Stimulated activated CD8-positive, alpha-beta memory T cell treated with anti-CD3 and anti-CD28 coated beads, Interleukin-12 subunit alpha, Interleukin-12 subunit beta, amount 100 ng/mL, for 4 hours (primary cell): ENCODE measurements at places on chromosomes 16 and 17.
A peak's percentile ranks its signal among the peaks of the same experiment; 100 is the strongest.

DNA sequence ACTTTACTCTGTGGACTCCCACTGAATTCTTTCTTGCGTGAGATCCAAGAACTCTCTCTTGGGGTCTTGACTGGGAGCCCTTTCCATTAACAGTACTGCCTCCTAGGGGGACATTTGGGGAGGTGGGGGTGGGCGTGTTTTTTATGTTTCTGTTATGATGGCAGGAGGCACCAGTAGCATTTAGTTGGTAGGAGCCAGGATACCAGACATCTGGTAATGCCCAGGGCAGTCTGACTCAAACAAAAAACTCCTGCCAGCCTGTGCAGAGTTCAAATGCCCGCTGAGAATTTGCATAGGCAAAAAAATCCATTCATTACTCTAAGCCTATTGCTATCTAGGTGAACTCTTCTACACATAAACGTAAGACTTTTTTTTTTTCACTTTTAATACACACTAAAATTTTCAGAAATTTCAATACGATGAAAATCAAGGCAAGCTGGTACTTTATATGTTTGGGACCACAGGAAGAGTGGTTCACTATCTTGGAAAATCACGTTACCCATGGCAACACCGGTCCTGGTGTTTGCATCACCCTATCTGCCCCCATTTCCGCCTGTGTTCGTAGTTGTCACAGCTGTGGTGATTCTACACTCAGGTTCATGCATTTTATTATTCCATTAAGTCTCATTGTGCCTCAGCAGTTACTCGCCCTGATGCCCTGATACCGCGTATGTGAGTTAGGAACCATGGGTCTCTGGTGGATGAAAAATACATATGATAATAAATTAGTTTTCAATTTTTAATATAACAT lies 121.1 kb upstream of the XYLT1 start:
- no peak for DNase-seq

- DNase-seq = no peak
Observed at GRCh38 chr17:41449008-41449407, 8.2 kb upstream of the KRT38 start.

GRCh38 chr16:4805231-4805630 lies 2.8 kb upstream of the ROGDI start:
- no peak for DNase-seq

DNA sequence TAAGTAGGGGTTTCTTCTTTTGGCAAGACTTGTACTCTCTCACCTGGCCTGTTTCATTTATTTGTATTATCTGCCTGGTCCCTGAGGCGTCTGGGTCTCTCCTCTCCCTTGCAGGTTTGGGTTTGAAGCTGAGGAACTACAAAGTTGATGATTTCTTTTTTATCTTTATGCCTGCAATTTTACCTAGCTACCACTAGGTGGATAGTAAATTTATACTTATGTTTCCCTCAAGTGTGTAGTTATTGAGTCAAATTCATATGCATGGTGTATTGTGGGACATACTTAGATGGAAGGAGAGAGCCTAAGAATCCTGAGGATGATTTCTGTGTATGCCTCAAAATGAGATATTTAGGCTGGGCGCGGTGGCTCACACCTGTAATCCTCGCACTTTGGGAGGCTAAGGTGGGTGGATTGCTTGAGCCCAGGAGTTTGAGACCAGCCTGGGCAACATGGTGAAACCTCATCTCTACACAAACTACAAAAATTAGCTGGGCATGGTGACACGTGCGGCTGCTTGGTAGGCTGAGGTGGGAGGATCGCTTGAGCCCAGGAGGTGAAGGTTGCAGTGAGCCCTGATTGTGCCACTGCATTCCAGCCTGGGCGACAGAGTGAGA lies 13.6 kb downstream of the TMEM98 start:
- no peak for DNase-seq

DNA sequence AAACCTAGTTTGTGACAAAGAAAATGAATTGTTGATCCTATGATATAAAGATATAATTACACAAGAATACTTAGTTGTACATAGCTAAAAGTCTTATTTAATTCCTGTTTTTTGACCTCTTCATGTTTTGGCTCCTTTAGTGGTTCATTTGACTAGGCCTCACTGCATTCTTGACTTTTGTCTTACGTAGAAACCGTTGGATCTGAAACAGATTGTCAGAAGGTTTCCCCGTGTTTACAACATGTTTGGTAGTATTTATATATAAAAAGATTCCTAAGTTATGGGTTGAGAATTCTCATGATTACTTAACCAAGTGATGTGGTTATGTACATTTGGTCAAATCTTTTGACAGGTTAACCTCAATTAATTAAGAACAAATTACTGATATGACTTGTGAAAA lies 162.8 kb downstream of the BCAS3 start:
- DNase-seq = no peak

- DNase-seq = no peak
Observed at GRCh38 chr16:4908854-4909401, 28.0 kb downstream of the PPL start.

DNA sequence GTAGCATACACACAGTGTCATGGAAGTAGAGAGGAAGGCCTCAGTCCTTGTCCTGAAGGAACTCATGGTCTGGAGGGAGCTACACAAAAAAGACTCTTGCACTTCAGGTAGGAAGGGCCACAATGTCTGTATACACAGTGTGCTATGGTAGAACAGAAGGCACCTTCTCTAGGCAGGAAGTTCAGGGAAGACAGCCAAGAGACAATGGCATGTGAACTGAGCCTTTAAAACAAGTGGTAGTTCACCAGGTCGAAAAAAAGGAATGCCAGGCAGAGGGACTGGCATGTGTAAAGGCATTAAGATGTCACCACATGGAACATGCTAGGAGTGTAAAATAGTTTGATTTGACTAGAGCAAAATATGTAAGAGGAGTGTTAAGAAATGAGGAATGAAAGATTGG lies 9.7 kb downstream of the GNAO1 start:
- no peak for DNase-seq

DNA sequence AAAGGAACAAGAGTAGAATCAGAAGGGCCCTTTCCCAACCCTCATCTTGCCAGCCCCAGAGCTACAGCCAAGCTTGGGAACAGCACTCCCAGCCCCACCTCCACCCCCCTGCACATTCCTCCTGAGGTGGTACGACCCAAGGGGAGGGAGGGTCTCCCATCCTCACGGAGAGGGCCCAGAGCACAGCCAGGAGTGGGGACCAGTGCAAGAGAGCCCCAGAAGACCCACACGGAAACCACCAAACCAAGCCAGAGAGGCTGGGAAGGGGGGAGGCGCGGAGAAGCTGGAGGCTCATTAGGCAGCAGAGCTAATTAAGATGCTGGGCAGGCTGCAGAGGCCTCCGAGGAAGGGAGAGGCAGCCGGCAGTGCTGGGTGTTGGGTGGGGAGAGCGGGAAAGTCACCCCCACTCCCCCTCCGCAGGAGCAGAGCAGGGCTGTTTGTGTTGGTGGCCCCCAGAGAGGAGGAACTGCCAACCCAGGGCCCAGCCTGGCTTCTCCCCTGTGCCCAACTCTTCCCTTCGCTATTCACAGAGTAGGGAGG lies 2.4 kb downstream of the CACNB1 start:
- no peak for DNase-seq

GRCh38 chr16:11797957-11798299 lies 870 bp upstream of the ZC3H7A start:
- DNase-seq = no peak

DNA sequence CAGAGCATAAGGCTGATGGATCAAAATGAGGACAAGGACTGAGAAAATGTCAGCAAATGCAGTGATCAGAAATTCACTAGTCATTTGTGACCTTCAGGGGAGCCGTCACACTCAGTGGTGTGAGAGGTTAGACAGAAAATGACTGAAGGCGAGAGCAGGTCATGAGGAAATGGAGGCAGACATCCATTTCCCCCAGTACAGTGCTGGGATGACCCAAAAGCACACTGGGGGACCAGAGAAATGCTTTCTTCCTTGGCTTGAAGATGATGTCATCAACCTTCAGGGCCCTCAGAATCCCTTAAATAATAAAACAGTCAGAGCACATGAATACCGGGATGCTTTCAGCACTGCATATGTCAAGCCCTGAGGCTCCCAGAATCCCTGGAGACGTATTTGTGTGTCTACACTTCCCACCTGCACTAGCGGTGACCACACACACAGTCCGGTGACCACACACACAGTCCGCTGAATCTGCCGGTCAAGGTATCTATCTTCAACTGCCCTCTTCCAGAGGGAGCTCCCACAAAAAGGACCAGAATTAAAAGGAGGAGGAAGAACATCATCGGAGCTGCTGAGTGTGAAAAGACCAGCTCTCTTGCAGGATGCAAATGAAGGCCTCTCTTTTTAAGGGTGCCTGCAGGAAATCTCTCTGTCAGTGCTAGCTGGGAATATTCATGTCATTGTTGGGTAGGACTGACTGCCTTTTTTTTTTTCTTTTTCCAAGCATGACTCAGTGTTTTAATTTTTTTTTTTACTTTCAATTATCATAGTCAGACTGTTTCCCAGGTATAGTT lies 8.2 kb downstream of the UBE2O start:
- no peak for DNase-seq

- peak; percentile 7 for DNase-seq
Observed at GRCh38 chr16:53549970-53550690, 47.1 kb upstream of the AKTIP start.

- DNase-seq = no peak
Observed at GRCh38 chr16:67726106-67727034, 7.3 kb upstream of the GFOD2 start.

- no peak for DNase-seq
Observed at GRCh38 chr16:84955427-84955826, 55.9 kb downstream of the ZDHHC7 start.

DNA sequence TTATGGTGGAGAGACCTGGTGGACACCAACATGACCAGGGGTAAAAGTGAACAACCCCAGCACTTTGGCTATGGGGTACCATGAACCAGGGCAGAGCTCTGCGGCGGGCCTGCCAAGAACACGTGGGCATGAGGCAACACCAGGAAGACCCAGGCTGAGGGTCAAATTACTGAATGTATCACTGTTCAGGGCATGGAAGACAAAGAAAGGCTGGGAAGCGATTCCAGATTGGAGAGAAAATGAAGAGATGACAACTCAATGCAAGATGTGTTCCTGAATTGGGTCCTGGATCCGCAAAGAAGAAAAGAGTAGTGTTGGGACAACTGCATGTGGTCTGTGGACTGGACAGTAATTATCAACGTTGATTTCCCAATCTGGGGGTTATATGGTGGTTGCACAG lies 19.8 kb downstream of the SPHK1 start:
- no peak for DNase-seq

GRCh38 chr17:38589462-38590114 lies 16.2 kb downstream of the SRCIN1 start:
- no peak for DNase-seq

- no peak for DNase-seq
Observed at GRCh38 chr17:63685041-63685440, 14.9 kb downstream of the LIMD2 start.

- no peak for DNase-seq
Observed at GRCh38 chr17:42782166-42783061, 2.0 kb downstream of the WNK4 start.

DNA sequence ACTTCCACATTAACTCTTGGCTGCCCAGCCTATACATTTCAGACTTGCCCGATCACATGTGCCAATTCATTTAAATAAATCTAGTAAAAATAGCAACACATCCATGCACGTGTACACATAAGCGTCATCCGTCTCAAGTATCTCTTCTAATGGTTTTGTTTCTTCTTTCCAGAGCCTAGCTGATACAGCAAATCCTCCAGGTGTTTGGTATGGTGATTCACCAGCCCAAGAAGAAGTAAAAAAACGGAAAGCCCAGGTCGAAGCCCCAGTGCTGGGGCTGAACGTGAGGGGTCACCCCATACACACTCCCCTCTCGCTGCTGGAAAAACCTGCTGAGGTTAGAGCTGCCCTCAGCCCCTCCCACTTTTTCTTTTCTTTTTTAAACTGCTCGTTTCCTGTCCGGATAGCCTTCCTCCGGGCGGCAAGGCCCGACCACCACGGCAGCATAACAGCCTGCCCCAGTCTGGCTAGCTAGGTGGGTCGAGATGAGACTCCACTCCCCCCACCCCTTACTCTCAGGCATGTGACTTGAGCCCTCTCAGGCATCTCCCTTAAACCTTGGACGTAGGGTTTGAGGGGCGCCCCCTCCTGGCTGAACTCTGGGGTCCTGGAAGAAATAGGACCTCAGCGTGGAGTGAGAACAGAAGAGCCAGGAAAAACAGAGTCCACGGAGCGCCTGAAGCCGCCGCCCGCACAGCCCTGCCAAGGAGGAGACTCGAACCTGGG lies 13.9 kb upstream of the OR1F1 start:
- no peak for DNase-seq

DNA sequence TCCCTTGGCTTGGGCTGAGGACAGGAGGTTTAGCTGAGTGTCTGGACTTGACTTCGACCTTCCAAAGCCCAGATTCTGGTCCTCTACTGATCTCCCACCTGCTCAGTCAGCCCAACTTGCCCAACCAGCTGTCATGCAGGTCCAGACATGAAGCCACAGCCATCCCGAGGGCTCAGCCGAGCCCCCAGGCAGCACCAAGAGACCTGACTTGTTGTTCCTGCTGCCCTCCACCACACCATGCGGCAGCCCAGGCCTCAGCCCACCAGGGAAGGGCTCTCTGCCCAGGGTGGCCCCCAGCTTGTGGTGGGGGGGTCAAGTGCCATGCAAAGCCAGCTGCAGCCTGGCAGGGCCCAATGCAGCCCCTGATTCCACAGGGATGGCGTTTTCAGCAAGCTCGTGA lies 17.2 kb upstream of the CACNG4 start:
- DNase-seq = no peak

- no peak for DNase-seq
Observed at GRCh38 chr16:27293343-27293742, 20.4 kb upstream of the IL4R start.

DNA sequence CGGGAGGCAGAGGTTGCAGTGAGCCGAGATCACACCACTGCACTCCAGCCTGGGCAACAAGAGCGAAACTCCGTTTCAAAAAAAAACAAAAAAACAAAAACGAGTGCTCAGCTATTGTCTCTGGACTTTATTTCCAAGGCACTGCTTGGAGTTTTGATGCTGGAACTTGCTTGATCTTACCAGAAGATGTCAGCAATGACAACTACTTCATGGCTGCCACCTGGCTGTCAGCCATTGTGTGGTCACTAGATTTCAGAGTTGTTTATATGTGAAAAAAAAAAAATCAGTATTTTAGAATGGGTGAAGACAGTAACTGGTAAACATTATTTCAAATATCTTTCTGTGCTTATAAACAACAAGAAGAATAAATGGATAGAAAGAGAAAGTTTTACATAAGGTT lies 26.3 kb upstream of the OR4D1 start:
- no peak for DNase-seq

DNA sequence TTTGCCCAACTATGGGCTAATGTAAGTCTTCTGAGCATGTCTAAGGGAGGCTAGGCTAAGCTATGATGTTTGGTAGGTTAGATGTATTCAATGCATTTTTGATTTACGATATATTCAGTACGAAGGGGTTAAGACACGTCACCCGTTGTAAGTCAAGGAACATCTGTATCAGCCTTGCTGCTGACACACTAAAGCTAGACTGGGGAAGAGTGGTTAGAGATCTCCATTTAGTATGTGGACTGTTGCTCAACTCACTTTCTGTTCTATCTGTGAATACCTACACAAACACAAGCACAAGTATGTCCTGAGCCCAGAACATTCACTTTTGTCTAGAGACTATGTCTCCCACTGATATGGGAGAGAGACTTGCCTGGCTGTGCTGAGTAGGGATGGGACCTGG lies 71.5 kb downstream of the VMP1 start:
- no peak for DNase-seq
